ENCODE measurements at places on chromosomes 11 and 22.

DNA sequence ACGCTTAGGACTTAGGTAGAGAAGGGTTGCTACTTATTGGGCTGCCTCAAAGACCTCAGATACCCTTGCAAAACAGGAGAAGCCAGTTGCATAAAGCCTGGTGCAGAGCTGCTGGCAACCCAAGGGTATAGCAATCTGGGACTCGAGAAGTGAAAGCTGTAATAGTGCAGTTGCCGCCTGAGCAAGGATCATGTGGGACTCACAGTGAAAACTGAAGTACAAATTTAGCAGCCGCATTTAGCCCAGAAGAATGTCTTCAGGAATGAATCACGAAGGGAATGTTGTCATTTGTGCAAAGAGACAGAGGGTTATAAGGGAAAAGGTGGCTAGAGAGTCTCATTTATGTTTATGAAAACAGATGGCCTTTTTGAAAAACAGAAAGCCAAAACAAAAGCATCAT is 267.2 kb downstream of the TENM4 start:
- DNase-seq = no peak

- DNase-seq = no peak
Observed at GRCh38 chr22:24501301-24502005, 6.3 kb downstream of the UPB1 start.

DNA sequence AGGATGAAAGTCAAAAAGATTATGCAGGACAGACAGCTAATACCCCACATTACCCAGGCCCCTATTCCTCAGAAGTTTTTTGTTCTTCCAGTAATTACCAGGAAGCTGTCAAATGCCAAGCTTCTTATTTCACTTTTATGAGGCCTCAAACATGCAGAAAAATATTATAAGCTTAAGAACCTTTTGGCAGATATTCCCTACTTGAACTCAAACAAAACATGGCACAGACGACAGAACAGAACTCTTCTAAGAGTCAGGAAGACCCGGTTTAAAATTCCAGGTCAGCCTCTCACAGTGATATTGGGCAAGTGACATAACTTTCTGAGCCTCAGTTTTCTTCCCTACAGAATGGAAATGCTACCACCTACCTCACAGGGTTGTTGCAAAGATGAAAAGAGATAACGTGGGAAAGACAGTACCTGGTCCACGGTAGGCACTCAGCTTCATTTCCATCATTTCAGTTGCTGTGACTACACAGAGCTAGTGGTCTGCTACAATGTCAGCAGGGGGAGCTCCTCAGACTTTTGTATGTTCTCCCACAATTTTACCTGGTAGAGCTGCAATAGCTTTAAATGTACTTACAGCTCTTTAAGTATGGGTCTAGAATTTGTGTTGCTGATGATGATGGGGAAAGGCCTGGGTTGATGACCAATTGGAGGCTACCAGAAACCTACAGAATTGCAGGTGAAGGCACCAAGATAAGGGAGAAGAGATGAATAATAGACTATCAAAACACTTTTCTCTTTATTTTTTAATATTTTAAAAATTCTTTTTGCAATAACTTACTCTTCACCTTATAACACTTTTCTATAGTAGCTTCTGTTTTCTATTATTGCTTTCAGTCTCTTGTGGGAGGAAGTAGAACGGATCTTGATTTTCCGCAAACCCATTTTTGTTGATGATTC is 98.3 kb upstream of the CHRM4 start:
- DNase-seq = no peak

DNA sequence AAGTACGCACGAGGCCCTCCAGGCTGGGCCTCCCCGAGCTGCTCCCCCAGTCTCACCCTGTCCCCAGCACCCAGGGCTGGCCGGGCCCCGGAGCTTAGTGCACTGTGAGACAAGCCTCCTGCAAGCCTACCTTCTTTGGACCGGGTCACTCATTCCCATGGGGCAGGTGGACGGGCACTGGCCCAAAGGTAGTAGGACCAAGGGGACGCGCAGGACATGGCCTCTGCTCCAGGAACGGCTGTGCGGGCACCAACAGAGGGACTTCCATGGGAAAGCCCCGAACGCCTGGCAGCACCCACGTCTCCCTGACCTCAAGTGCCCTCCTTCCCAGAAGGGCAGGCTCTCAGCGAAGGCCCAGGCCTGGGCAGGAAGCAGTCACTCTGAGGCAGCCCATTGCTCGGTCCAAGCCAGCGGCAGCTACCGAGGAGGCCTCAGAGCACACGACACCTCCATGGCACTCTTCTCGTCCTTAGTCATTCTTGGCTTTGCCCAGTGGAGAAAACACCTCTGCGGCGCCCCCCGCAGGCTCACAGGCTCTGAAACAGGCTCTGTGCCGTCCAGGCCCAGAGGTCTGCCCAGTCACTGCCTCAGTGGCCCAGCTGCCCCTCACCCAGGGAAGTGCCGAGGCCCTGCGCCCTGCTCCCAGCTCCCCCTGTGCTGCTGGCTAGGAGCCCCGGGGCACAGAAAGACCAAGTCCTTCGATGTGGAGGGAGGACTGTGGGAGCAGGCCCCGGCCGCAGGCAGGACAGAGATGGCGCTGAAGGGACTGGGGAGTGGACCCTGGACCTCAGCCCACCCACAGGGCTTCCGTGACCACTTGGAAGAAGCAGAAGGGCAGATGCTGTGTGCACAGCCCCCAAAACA is 3.8 kb downstream of the MOB2 start:
- no peak for DNase-seq

- no peak for DNase-seq
Observed at GRCh38 chr11:32154275-32154674, 63.4 kb downstream of the RCN1 start.

DNA sequence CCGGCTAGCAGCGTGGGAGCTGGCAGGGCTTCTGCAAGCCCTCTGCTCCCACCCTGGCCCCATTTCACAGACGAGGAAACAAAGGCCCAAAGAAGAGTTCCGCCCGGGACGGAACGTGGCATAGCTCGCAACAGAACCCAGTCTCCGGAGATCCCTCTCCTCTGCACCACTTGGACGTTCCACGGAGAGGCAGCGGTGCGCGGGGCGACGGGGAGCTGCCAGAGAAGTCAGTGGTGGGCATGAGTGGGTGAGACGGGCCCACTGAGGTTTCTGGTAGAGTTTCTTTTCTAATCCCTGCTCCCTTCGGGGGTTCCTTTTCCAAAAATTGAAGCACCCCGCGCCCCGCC is 554 bp upstream of the NECTIN1 start:
- DNase-seq = no peak

- DNase-seq = no peak
Observed at GRCh38 chr22:37521236-37521739, 2.1 kb upstream of the CARD10 start.

- DNase-seq = no peak
Observed at GRCh38 chr11:121722431-121723245, 269.9 kb upstream of the SORL1-AS1 start.
